ENCODE measurements at places on chromosomes 4 and X.

DNA sequence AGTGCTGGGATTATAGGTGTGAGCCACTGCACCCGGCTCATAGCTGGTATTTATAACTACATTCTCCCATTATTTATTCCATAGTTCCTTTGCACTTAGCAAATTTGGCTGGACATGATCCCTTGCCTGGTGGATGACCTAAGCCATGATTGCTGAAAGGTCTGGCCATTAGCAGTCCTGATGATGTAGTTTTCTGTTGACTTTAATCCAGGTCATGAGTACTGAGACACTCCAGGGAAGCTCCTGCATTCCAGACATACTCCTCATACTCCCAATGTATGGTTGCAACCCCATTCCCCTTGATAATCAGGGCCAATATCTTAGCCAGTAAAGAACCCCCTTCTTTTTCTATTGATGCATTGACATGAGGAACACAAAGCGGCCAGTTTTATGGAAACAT is 24.4 kb upstream of the MGST2 start:
- no peak for DNase-seq

DNA sequence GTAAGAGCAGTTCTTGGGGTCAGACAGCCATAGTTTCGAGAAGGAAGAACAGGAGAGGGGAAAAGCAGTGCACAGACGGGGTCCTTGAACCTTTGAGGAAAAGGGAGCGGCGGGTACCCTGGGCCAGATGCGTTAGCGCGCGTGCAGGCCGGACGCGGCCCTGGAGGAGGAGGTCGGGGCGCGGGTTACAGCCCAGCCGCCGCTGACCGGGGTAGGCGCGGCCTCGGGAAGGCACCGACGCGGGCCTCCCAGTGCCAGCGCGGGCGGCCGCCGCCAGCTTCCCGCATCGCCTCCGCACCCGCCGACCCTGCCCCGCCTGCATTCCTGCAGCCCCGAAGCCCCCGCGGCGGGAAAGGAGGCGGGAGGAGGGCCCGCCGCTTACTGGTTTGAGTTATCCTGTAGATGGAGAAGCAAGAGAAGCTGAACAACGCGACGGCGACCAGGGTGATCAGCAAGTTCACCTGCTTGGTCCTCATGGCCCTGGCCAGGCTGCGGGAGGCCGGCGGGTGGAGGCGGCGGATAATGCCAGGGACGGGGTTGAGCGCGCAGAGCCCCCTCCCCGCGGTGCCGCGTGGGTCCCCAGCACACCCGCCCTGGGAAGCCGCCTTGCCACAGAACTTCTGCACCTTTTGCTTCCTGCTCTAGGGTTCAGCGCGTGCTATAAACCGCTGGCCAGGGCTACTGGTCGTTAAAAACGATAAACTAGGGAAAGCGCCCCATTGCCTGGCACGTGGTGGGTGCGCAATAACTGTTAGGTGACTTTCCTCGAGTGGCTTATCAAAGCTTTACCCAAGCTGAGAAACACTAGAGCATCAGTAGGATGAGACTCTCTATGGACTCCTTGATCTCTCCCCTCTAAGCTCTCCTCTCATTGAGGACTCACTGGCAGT is at the start of gene MGAT4D:
Gene MGAT4D (minus strand): TSS at position 547 of the 890 bp plus-strand sequence. CDS start 71 bp downstream, at position 476.
- no peak for DNase-seq

DNA sequence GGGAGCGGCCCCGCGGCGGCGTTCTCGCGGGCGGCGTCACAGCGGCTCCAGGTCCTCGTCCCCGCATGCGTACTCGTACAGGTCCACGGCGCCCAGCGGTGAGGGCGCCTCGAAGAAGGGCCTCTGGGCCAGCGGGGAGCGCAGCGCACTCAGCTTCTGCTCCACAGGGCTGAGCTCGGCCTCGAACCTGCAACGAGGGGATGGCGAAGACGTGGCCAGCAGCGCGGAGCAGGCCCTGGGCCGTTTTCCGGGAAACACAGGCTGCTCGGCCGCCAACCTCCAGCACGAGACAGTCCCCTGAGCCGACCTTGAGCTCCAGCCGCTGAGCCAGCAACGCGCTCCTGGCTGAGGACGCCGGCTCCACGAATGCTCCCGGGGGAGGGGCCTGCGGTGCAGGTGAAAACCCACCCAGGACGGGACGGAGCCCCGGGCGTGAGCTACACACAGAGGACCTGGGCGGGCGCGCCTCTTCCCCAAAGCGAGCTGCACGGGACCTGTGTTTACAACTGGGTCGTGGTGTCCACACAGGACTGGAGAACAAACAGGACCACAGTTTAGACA is 15.8 kb upstream of the GTPBP6 start:
- no peak for DNase-seq

- DNase-seq, result no peak
Measured at GRCh38 chr4:601612-602558, 23.5 kb upstream of the PDE6B start.

DNA sequence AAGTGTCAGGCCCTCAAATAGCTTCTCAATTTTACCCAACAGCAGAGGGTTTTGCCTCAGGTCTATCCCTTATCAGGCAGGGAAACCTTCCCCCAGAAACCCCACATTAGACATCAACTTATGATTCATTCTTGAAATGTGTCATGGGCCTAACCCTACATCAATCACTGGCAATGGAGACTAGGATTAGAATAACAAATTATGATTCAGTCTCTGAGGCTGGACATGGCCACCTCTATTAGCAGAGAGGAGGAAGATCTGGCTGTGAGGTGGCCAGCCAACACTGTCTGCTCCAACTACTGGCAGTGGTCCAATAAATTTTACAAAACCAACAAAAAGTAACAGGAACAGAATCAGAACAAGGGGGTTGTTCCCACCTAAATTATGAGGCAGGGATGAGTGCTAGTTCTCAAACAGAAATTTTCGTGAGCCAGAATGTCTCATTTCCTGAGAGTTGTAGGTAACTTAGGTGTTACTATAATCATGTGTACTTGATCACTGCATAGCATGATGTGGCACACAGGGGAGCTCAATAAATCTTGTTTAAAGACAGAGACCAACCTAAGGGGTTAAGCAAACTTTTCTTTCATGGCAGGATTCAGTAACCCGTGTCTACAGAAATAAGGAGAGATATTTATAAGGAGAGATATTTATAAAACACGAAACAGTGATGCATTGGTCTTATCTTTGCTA is 126.8 kb downstream of the NFKB1 start:
- no peak for DNase-seq

GRCh38 chr4:53618321-53618720 is 27.0 kb upstream of the LNX1 start:
- DNase-seq, result peak; percentile 66

DNA sequence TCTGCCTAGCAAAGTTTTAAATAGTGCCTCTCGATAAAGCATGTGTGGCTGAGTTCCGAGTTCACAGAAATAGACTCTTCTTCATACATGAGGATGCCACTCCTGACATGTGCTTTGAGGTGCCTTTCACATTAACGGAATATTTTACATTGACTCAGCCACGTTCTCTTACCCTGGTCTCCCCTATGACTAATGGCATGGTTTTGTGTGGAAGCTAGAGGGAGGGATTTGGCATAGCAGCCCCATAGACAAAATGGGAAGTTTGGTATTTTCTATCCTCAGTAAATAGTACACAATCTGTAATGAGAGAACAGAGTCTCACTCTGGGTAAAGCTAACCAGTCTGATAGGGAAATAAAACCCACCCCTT is 68.9 kb downstream of the PCDH19 start:
- no peak for DNase-seq

DNA sequence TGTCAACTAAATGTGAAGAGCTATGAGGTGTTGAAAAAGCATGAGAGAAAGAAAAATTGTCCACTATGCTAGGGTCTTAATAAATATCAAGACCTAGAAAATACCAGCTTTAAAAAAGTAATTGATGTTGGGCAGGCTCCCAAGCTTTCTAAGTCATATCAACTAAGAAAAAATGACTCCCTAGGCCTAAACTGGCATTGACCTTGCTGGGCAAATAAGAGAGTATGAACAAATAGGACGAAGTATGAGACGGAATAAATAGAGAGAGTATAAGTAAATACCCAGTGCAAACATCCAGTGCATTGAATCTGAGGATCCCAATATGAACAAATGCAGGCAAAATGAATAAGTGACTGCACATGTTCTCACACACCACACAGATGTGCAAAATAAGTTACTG is 3.2 kb downstream of the KDR start:
- DNase-seq, result peak; percentile 17

GRCh38 chr4:143285696-143286437 is 50.8 kb upstream of the GAB1 start:
- no peak for DNase-seq

DNA sequence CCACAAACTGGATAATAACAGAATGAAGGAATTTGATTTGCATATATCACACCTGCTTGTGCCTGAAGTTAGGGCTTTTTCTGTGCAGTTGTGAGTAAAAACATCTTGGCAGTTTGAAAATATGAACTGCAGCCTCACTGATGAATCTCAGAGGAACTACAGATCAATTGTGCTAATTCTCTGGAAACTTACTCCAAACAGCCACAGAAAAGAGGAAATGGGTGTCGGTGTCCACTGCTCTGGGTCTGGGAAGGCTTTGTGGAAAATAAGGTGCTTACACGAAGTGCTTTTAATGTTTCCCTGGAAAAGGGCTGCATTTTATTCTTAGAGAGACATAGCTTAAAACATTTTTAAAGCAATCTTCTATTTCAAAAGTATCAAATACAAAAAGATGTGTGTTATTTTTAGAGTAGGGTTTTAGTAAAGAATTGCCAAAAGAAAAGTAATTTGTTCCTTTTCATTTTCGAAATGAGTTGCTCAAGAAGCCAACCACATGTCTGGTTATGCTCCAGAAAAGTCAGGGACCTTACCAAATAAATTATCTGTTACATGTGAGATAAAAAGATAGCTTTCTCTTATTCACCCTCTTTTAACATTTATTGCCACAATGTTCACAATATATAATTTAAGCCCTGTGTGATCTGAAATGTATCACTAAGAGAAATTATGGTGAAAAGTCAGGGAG is 240.1 kb downstream of the FRAS1 start:
- no peak for DNase-seq

DNA sequence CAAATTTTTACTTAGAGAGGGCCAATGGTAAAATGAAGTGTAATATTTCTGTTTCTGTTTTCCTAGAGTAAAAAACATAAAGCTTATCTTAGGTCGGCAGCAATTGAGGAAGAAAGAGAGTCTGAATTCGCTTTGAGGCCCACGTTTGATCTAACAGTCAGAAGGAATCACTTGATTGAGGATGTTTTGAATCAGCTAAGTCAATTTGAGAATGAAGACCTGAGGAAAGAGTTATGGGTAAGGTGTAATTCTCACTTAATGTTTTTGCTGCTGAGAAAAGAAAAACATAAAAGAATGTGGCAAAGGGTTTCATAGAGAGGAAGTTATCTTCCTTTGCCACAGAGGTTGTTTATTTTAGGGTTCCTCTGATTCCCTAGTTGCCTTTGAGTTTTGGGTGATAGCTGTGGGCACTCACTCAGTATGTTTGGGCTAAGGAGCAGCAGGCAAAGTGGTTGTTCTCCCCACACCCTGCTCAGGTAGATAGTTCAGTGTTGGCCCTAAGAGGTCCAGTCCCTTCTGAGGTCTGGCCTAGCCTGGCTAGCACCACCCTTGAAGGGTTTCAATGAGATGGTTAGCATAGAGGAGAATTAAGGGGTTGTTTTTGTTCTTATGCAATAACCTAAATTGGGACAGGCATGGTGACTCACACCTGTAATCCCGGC is 32.3 kb downstream of the HERC5 start:
- no peak for DNase-seq

DNA sequence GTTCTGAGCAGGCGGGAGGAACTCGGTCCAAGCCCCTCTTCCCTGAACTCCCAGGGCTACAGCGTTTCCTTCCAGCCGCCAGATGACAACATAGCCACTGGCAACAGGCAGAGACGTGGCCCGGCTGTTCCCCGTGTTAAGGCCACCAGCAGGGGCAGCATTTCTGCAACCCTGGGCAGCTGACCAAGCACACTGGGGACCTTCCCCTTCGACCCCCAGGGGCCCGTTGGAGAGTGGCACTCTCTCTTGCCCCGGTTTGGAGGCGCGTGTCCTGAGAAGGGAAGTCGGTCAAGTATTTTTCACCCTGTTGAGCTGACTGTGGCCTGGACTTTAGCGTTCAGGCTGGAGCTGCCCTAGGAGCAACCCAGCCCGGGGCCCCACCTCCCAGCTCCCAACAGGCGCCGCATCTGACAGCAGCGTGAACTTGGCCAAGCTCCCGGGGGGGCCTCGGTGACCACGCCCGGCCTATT is 37.6 kb downstream of the ZBTB49 start:
- peak; percentile 21 for DNase-seq

Measured in dermis microvascular lymphatic vessel endothelial cell (primary cell).